ENCODE measurements at places on chromosomes 6 and 20. TPM values are rescaled to one million over a fixed set of nuclear protein-coding genes. Genes with fewer than 3 reads are reported as not detected.

SLC17A5 gene
- total RNA-seq = 19.5 TPM

FAM184A gene
- 0.22 TPM for total RNA-seq

OOEP gene
- 0.22 TPM for total RNA-seq

MAPK13 gene
- total RNA-seq = 5.5 TPM

ARG1 gene
- total RNA-seq = 0.43 TPM

FABP7 gene
- total RNA-seq = not detected

CGA gene
- total RNA-seq = not detected
